Activated T-helper 1 cell treated with anti-CD3 and anti-CD28 coated beads, Interleukin-12 subunit alpha, Interleukin-12 subunit beta, Interleukin-2, Interleukin-4 antibody, amounts not matched to agents 30 ng/mL and 10 ng/mL and 1 ng/mL, durations not matched to agents 14 hours and 24 hours and 36 hours (primary cell): ENCODE measurements at places on chromosomes 1 and 21.

DNA sequence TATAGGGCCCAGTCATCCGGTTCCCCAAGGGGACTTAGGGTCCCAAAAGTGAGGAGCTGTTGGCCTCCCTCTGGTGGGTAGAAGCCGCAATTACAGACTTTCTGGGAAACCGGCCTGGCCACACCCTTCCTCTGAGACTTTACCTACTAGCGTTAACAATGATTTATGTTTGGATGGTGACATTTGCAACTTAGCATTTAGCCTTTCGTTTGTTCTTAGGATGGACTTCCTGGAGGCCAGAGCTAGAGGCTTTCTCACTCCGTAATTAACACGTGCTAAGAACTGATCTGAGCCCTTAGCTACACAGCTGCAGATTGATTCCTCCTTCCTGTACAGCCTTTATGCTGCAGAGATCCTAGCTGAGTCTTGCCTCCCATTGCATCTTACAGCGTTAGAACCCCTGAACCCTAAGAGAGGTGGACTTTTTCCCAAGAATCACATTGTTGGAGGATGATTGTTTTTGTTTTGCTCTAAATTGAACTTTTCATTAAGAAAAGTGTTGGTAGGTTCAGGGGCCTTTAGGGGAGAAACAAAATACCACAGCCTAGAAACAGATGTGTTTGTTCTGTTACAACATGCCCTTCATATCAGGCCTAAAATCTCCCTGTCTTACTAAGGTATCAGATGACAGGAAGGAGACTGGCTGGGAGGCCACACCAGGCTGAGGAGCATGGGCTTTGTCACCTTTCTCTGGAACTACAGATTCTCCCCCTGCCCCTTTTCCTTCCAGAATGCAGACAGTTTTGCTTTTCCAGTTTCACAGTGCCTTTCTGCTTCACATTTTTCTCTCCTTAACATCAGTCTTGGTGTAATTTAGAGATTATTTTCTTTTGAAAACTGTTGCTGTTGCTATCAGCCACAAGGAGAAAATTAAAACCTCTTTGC is 1.9 kb downstream of the S100A11 start:
- DNase-seq, result peak; percentile 65

DNA sequence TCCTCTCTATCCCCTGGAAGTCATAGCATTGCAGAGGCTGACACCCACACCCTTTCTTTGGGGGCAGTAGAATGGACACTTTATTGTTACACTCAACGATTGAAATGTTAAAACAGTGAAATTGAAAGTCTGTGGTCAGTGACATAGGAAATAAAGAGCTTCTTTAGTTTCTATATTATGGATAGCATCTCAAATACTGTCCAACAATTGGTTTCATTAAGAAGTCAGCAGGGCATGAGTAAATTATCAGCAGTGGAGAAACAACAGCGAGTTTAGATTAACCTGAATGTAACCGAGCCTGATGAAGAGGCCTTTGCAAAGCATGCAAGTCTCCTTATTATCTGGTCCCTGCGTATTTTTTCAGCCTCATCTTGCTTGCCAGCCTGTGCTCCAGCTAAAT is 350.7 kb downstream of the NTNG1 start:
- DNase-seq, result no peak

GRCh38 chr21:26528882-26529281 is 44.2 kb downstream of the CYYR1 start:
- no peak for DNase-seq

- DNase-seq, result no peak
These were observed 20.8 kb upstream of the RLF start for GRCh38 chr1:40140211-40140973.

GRCh38 chr1:39485046-39485803 is 6.2 kb upstream of the BMP8A start:
- DNase-seq, result no peak
